ENCODE measurements at places on chromosomes 13 and 19.

DNA sequence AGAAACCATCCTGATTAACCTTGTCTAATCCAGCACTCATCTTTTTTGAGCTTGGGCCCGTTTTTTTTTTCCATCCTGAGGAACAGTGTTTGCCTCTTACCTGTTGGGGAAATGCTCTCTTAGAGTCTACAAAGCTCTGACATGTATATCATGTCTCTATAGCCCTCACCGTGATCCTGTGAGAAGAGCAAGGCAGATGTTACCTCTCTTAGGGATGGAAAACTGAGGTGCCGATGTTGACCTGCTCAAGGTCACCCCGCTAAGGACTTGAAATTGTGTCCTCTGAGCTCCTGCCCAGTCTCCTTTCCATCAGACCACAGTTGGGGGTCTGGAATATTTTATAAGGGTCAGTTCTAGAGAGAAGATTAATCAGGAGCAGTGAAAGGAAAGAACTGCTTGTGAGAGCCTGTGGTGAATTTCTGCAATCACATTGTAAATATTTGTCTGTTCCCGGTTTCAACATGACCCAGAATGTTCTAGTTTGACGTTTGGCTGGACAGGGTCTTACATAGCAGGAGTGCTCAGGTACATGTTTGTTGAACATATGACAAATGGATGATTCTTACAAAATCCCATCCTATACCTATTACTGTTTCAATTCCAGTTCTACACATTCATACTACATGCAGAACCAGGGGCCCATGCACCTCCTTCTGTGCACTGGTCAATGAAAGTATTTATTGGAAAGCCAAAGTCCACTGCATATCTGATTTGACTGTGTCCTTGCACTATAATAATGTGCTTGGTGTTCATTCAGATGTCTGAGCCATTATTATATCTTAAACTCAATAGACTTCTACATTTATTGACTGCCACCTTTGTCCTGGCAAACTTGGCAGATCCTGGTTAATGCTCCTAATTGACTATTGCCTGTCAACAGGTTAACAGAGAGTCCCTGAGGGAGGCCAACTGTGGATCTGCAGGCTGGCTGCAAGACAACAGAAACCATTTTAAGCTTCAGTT, 12.1 kb downstream of the SLC25A15 start:
- DNase-seq: no peak

DNA sequence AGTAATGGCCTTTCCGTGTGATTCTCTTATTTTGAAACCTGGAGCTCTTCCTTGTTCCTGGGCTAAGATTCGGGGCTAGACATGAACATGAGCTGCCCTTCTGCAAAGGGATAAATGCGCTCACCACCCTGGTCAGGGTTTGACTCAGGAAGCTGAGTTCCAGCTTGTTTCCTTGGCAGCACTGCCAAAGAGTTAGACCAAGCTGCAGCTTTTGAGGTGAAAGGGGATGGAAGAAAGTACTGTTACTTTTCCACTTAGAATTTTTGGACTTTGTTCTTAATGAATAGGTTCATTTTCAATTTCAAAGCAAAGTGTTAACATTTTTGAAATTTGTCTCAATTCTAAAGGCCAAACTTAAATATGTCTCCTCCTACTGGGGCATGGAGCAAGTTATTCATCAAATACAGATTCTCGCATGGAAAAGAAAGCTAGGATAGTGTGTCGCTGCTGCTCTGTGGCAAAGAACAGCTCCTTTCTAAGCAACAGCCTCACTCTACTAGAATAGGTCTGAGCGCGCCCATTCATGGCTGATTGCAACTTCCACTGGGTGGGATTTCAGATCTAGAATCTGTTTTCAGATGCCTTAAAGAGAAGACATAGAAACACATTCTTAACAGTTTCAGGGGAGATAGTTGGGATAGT, 2.2 kb downstream of the RGCC start:
- peak; percentile 48 for DNase-seq

DNA sequence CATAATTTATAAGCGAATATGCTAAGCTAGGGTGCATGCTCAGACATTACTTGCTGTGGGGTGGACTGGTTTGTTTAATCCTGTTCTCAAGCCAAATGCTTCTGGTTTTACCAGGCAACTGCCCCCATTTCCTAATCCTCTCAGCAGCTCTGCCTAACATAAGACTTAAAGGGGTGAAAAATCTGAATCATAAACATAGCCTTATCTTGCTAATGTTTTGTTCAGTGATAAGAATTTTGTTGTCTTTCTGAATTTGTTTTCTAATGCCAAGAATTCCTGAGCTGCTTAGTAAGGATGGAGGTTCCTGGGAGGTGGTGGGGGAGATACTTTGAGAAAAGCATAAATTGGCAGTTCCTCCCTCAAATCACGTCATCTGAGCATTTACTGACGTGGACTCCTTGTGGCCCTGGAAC, 42.7 kb downstream of the ING1 start:
- DNase-seq: no peak

- DNase-seq: no peak
Observed at GRCh38 chr19:33235996-33236350, 10.3 kb upstream of the SLC7A10 start.

GRCh38 chr13:74555276-74555625, 421.0 kb upstream of the KLF12 start:
- no peak for DNase-seq

Measured in lung microvascular endothelial cell (primary cell).